ENCODE measurements at places on chromosomes 4 and X. TPM values are rescaled to one million over a fixed set of nuclear protein-coding genes. Genes with fewer than 3 reads are reported as not detected.

DGAT2L6 gene
- polyA plus RNA-seq: not detected

DNA sequence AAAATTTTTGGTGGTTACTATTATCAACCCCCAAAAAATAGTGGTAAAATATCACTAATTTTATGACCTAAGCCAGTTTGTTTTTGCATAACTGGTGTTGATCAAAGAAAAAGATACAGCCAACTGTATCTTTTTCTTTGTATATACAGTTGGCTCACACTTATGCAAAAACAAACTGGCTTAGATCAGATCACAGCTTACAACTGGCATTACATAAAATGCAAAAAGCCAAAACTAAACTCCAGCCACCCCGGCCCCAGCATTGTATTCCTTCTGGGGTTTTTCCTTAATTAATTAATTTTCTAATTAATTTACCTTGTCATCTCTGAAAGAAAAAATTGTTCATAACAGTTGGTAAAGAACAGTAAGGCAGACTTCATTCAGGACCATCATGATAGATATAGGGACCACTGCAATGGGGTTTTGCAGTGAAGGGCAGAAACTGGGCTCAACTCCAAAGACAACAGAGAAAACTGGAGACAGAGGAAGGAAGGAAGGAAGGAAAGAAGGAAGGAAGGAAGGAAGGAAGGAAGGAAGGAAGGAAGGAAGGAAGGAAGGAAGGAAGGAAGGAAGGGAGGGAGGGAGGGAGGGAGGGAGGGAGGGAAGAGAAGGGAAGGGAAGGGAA, 202.1 kb downstream of the HNRNPD start:
- H3K27ac ChIP-seq: no peak overlapping the region
- H3K27me3 ChIP-seq: no peaks in the 10 kb centered on the region
- H3K36me3 ChIP-seq: no peaks in the 10 kb centered on the region
- no peaks in the 10 kb centered on the region for H3K4me1 ChIP-seq

MMRN1 gene
- not detected for polyA plus RNA-seq

DNA sequence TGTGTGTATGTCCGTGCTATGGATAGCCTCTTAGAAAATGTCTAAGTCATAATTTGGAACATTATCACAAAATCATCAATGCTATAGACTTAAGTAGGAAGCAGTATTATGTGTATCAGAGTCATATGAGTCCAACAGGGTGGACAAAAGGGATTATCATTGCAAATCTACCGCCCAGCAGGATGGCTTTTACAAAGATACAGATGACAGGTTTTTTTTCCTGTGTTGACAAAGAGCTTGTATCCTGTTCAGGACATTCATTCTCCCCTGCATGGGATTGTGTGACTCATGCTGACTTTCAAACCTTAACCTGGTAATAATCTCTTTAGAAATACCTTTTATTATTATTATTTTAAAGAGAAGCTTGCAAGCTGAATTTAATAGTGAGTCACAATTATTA, 310.3 kb upstream of the GNPDA2 start:
- H3K36me3 ChIP-seq: no peaks in the 10 kb centered on the region
- no peak overlapping the region for H3K27ac ChIP-seq
- peaks cover 3% of the 10 kb centered on the region for H3K4me1 ChIP-seq
- no peaks in the 10 kb centered on the region for H3K27me3 ChIP-seq
- H3K4me3 ChIP-seq: no peak overlapping the region

GRCh38 chrX:150085881-150086280, 147.6 kb upstream of the EOLA2 start:
- no peak for DNase-seq
- no peaks in the 10 kb centered on the region for H3K27me3 ChIP-seq
- H3K4me3 ChIP-seq: no peak overlapping the region
- no peak overlapping the region for H3K27ac ChIP-seq
- no peaks in the 10 kb centered on the region for H3K4me1 ChIP-seq
- no peaks in the 10 kb centered on the region for H3K36me3 ChIP-seq

GRCh38 chr4:15881820-15882219, 56.7 kb downstream of the FGFBP1 start:
- H3K27me3 ChIP-seq: no peaks in the 10 kb centered on the region
- no peaks in the 10 kb centered on the region for H3K36me3 ChIP-seq
- peaks cover 6% of the 10 kb centered on the region for H3K4me1 ChIP-seq
- DNase-seq: no peak
- no peak overlapping the region for H3K4me3 ChIP-seq
- H3K27ac ChIP-seq: no peak overlapping the region

LEF1 gene
- 3.6 TPM for polyA plus RNA-seq

GRCh38 chr4:168021666-168022065, 70.7 kb upstream of the ANXA10 start:
- H3K27ac ChIP-seq: no peak overlapping the region
- no peak overlapping the region for H3K4me3 ChIP-seq
- H3K36me3 ChIP-seq: no peaks in the 10 kb centered on the region
- DNase-seq: no peak
- no peaks in the 10 kb centered on the region for H3K27me3 ChIP-seq

DNA sequence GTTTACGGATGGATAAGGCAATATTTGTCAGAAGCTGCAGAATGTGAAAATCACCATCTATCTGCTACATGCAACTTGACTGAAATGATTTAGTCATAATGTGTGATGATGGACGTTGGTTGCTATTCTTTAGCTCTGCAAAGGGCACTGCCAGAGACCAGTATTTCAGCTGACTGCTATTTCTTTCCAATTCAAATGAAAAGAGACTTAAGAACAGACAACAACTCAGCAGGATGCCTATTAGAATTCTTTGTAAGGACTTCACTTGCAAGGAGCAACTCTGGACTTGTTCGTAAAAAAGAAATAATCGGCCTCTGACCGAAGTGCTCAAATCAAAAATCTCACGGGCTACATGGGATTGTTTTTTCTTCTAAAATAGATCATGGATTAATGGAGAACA, 262.7 kb downstream of the DHX15 start:
- no peaks in the 10 kb centered on the region for H3K36me3 ChIP-seq
- no peak for DNase-seq
- peak overlapping the region; percentile 49 for H3K4me3 ChIP-seq
- no peak overlapping the region for H3K27ac ChIP-seq
- no peaks in the 10 kb centered on the region for H3K27me3 ChIP-seq

FAM9B gene
- polyA plus RNA-seq: not detected

MAGEA4 gene
- 0.67 TPM for polyA plus RNA-seq

TLR6 gene
- polyA plus RNA-seq: not detected

DNA sequence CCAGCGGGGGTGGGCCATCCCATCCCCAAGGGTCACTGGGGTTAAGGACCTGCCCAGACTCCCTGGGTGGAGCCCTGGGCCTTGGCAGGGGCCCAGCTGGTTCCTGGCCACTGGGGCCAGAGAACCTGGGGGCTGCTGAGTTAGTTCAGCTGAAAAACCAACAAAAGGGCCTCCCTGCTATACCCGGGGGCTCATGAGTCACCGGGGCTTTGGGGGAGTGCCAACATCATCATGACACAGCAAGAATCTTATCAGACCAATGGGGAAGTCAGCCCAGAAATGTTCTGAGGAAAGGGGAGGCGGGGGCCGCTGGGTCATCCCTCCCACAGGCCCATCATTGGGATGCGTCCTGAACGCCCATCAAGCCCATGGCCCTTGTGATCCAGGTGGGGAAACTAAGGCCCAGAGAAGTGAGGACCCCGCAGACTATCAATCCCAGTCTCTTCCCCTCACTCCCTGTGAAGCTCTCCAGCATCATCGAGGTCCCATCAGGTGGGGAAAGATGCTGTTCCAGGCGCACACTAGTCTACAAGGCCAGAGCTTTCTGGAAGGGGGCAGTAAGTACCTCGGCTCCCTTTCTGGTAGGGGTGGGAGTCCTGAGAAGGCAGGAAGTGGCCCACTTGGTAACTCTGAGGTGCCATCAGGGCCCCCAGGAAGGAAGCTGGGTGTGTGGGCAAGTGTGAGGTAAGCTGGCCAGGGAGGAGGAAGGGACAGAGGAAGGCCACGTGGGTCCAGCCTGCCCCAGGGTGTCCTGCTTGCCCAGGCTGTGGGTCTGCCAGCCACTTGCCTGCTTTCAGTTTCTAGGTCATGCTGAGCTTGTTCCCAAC, 4.5 kb downstream of the G6PD start:
- H3K27ac ChIP-seq: no peak overlapping the region
- H3K27me3 ChIP-seq: no peaks in the 10 kb centered on the region
- no peak for DNase-seq
- H3K4me1 ChIP-seq: peaks cover 3% of the 10 kb centered on the region
- no peak overlapping the region for H3K4me3 ChIP-seq

DNA sequence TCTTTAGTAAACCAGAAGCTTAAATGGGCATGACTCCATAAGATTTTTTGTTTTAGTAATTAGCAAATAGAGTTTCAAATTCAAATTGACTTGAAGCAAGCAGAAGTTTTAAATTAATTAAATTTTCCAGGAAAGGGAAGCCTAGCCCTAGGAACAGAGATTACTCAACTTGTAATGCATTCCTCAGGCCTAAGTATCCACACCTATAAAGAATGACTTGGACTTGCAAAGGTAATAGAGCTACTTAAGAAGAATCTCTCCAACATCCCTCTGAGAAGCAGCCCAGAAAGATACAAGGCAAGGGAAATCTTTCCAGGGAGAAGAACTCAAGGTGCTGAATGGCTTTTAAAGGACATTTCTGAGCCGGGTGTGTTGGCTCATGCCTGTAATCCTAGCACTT, 16.9 kb upstream of the TMPRSS11E start:
- no peaks in the 10 kb centered on the region for H3K27me3 ChIP-seq
- peaks cover 3% of the 10 kb centered on the region for H3K36me3 ChIP-seq
- no peaks in the 10 kb centered on the region for H3K4me1 ChIP-seq
- DNase-seq: no peak
- no peak overlapping the region for H3K27ac ChIP-seq
- H3K4me3 ChIP-seq: no peak overlapping the region

GRCh38 chr4:181475781-181476507, 767.3 kb upstream of the TENM3 start:
- H3K27me3 ChIP-seq: no peaks in the 10 kb centered on the region
- peak; percentile 49 for DNase-seq
- H3K4me3 ChIP-seq: no peak overlapping the region
- H3K36me3 ChIP-seq: no peaks in the 10 kb centered on the region

DNA sequence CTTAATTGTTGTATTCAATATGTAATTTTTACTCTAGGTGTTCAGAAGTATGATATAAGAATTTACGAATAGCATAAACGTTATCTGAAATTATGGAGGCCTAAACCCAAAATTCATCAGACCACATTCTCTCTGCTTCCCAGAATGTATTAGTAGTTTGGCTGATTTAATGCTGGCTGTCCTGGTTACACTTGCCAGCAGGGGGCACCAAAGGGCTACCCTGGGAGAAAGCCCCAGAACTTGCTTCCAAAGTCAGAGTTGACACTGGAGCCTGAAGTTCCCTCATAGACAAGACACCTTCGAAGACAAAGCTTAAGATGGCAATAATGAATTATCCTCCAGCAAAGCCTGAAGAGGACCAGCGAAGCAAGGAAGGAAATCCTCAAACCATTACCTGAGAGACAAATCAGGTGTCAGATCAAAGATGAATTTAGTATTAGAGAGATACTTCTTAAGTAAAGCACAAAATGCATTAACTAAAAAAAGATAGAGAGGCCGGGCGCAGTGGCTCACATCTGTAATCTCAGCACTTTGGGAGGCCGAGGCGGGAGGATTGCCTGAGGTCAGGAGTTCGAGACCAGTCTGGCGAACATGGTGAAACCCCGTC, 11.3 kb upstream of the ANOS1 start:
- peak; percentile 82 for DNase-seq
- H3K36me3 ChIP-seq: no peaks in the 10 kb centered on the region
- H3K4me3 ChIP-seq: no peak overlapping the region
- H3K4me1 ChIP-seq: no peaks in the 10 kb centered on the region

DNA sequence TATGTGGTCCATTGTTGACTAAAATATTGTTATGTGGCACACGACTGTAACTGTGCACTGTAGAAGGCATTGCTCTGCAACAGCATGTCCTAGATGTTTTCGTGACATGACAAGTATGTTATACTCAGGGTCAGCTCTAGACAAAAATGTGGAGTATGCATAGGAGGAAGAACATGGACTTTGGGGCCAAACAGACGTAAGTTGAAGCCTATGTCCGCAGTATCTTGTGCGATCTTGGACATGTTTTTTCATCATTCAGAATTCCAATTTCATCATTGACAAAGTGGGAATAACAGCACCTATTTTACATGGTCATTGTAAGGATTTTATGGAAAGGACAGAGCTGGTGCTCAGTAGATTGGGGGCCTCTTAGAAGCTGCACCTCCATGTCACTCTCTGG, 27.7 kb upstream of the PROM1 start:
- no peaks in the 10 kb centered on the region for H3K27me3 ChIP-seq
- H3K36me3 ChIP-seq: no peaks in the 10 kb centered on the region
- no peak for DNase-seq

- no peak overlapping the region for H3K4me3 ChIP-seq
- no peaks in the 10 kb centered on the region for H3K36me3 ChIP-seq
- no peak overlapping the region for H3K27ac ChIP-seq
- H3K27me3 ChIP-seq: no peaks in the 10 kb centered on the region
- DNase-seq: no peak
Measured at GRCh38 chr4:85910985-85911384, 436.0 kb downstream of the ARHGAP24 start.

DNA sequence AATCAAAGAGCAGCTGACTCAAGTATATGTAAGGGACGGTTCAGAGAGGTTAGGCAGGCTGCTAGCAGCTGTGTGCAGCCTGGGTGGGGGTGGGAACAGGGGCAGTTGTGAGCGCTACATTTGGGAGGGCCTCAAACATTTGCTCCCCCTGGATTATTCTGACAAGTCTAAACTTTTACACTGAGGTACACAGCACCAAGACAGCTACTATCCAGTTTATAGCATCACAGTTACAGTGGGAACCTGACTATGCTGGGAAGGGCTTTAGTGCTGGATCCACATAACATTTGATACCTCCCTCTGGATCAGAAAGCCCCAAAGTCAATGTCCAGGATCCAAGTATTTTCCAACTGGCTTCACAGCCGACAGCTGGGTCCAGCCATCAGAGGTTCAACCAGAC, 55.8 kb upstream of the GIMD1 start:
- no peaks in the 10 kb centered on the region for H3K36me3 ChIP-seq
- H3K27ac ChIP-seq: no peak overlapping the region
- H3K4me3 ChIP-seq: no peak overlapping the region
- H3K4me1 ChIP-seq: no peaks in the 10 kb centered on the region
- H3K27me3 ChIP-seq: no peaks in the 10 kb centered on the region

GRCh38 chrX:55127692-55128091, 38.9 kb downstream of the PAGE2 start:
- no peaks in the 10 kb centered on the region for H3K4me1 ChIP-seq
- H3K4me3 ChIP-seq: no peak overlapping the region
- DNase-seq: no peak
- no peaks in the 10 kb centered on the region for H3K27me3 ChIP-seq
- no peaks in the 10 kb centered on the region for H3K36me3 ChIP-seq

- no peak overlapping the region for H3K4me3 ChIP-seq
- no peaks in the 10 kb centered on the region for H3K36me3 ChIP-seq
- no peaks in the 10 kb centered on the region for H3K4me1 ChIP-seq
- DNase-seq: no peak
- no peaks in the 10 kb centered on the region for H3K27me3 ChIP-seq
- no peak overlapping the region for H3K27ac ChIP-seq
Measured at GRCh38 chr4:163385466-163385865, 41.8 kb downstream of the NPY5R start.
